ENCODE measurements at places on chromosomes 6 and 20.
A peak's percentile ranks its signal among the peaks of the same experiment; 100 is the strongest.

- no peak for DNase-seq
Measured at GRCh38 chr6:99349171-99350141, at the start of gene FAXC. Gene FAXC (minus strand): TSS chr6:99349674. CDS start chr6:99349372, 302 bp downstream.

DNA sequence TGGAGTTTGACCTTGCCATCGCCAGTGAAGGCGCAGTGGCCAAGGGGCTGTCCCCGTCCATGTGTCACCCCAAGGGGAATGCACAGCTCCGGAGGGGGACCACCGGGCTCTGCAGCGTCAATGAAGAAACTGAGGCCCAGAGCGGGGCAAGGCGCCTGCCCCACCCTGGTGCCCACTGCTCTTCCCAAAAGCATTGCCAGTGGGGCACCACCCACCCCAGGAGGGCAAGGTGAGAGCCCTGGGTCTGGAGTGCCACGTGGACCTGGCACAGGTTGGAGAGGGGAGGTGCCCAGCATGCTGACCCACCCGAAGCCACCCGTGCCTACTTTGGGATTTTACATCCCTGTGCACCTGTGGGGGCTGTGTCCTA lies 8.3 kb downstream of the NTSR1 start:
- no peak for DNase-seq

DNA sequence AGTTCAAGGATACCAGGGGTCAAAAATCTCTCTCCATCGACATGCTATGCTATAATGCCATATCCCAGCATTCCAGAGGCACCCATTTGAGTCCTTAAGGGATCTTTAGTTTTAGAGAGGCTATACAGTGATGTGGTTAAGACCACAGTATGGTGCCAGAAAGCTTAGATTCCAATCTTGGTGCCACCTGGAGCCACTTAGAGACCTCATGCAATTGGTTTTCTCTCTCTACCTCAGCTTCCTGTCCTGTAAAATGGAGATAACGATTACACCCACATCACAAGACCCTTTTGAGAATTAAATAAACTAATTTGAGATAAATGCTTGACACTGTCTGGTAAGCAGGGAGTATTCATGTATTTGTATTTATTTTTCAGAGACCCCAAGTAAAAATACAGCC lies 39.0 kb downstream of the PLAGL1 start:
- no peak for DNase-seq

- peak; percentile 94 for DNase-seq
Measured at GRCh38 chr20:33686100-33686983, at the start of gene E2F1. Gene E2F1 (minus strand): TSS chr20:33686385. CDS start chr20:33686264, 121 bp downstream.

GRCh38 chr20:8018958-8019245 lies 659 bp downstream of the TMX4 start:
- peak; percentile 24 for DNase-seq

GRCh38 chr6:113381959-113382358 lies 475.2 kb upstream of the MARCKS start:
- no peak for DNase-seq

- no peak for DNase-seq
Measured at GRCh38 chr20:25514747-25515340, 70.5 kb downstream of the NINL start.

GRCh38 chr20:44209686-44210405 lies 725 bp downstream of the OSER1 start:
- no peak for DNase-seq

DNA sequence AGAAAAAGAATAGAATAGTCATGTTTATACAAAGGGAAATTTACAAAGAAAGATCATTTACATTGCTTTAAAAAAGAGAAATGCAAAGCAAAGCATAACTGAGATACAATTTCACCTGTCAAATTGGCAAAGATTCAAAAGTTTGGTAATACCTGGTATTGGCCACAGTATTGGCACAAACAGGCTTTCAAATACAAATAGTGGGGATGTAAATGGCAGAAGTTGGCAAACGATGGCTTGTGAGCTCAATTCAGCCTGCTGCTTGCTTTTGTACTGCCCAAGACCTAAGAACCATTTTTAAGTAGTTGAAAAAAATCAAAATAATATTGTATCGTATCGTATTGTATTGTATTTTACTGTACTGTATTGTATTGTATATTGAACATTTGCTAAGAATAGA lies 194.5 kb upstream of the JAG1 start:
- no peak for DNase-seq

DNA sequence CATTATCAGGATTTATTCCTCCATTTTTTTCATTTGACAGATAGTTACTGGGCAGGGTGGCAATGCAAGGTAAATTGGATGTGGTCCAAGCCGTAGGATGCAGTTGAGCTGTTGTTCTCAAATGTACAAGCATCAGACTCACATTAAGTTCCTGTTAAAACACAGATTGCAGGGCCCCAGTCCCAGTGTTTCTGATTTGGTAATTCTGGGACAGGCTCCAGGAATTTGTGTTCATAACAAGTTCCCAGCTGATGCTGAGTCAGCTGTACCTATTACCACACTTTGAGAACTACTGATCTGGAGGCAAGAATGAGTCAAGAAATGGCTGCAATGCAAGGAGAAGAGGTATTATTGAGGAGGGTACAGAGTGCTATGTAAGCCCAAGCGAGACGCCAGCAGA lies 11.7 kb downstream of the TMEM244 start:
- no peak for DNase-seq

DNA sequence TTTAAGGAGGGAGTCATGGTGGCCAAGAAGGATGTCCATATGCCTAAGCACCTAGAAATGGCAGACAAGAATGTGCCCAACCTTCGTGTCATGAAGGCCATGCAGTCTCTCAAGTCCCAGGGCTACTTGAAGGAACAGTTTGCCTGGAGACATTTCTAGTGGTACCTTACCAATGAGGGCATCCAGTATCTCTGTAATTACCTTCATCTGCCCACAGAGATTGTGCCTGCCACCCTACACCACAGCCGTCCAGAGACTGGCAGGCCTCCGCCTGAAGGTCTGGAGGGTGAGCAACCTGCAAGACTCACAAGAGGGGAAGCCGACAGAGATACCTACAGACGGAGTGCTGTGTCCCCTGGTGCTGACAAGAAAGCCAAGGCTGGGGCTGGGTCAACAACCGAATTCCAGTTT lies 115.0 kb downstream of the HFE start:
- no peak for DNase-seq

DNA sequence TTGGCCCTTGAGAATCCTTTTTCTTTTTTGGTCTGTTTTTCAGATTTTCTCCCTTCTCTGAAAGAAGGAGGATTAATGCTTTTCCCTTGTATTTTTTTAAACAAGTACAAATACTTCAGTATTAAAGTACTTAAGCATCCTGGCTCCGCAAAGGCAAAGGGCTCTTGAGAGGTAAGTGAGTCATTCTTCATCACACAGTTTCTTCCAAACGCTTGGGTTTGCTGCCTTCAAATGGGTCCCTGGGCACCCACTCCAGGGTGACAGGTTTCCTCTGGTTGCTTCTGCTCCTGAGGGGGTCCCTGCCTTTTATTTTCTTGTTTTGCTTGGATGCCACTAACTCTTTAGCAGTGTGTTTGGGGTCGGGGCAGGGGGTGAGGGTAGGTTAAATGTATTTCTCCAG lies 437.1 kb downstream of the PTPRT start:
- DNase-seq = no peak

DNA sequence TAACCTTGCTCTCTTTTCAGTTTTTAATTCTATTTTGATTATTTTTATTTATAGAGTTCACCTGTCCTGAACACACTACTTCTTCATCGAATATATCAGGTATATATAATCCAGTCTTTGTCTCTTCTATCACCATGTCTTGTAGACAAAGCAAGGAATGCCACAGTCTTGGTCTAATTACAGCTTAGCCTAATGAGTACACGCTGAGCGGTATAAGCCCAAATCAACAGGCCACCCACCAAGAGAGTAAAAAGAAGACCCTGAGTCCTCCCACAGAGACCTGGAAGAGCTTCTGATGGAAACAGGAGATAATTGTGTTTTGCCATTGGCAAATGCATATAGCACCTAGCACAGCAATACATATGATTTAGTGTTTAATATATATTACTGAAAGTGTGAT lies 68.7 kb upstream of the TCF21 start:
- DNase-seq = no peak

- no peak for DNase-seq
Measured at GRCh38 chr6:139480356-139481165, 106.1 kb upstream of the CITED2 start.
